Lung (tissue), 17 donors: ENCODE measurements at places on chromosomes 6 and 20.

GRCh38 chr6:169883316-169883715 lies 131.9 kb downstream of the ERMARD start:
- DNase-seq = no peak

- DNase-seq = no peak
These were observed 310.4 kb downstream of the HAO1 start for GRCh38 chr20:7629880-7630279.

- DNase-seq = no peak
These were observed 45.4 kb downstream of the RAB44 start for GRCh38 chr6:36743032-36743431.

DNA sequence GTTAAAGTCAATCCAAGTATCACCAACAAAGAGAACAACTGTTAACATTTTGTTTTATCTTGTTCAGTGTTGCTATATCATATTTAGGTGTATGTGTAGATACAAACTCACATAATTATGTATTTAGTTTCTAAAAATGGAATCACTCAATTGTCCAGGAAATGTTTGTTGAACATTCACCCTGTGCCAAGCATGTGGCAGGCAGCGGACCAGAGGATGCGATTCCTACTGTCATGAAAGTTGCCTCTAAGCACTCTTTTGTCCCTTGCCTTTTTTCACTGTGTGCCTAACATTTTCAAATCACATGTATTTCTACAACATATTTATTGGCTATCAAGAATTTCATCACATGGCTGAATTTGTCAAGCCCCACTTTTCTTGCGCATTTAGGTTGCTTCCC lies 16.9 kb upstream of the TGM2 start:
- no peak for DNase-seq

GRCh38 chr6:111503660-111504059 lies 20.6 kb upstream of the REV3L start:
- no peak for DNase-seq

GRCh38 chr20:4573564-4574355 lies 147.9 kb upstream of the PRND start:
- no peak for DNase-seq

- no peak for DNase-seq
These were observed 54.4 kb downstream of the OPRM1 start for GRCh38 chr6:154093231-154094044.

- DNase-seq = no peak
These were observed 29.7 kb downstream of the SLC12A5 start for GRCh38 chr20:46058599-46059281.

- DNase-seq = no peak
These were observed 7.3 kb upstream of the COL12A1 start for GRCh38 chr6:75213112-75213511.

DNA sequence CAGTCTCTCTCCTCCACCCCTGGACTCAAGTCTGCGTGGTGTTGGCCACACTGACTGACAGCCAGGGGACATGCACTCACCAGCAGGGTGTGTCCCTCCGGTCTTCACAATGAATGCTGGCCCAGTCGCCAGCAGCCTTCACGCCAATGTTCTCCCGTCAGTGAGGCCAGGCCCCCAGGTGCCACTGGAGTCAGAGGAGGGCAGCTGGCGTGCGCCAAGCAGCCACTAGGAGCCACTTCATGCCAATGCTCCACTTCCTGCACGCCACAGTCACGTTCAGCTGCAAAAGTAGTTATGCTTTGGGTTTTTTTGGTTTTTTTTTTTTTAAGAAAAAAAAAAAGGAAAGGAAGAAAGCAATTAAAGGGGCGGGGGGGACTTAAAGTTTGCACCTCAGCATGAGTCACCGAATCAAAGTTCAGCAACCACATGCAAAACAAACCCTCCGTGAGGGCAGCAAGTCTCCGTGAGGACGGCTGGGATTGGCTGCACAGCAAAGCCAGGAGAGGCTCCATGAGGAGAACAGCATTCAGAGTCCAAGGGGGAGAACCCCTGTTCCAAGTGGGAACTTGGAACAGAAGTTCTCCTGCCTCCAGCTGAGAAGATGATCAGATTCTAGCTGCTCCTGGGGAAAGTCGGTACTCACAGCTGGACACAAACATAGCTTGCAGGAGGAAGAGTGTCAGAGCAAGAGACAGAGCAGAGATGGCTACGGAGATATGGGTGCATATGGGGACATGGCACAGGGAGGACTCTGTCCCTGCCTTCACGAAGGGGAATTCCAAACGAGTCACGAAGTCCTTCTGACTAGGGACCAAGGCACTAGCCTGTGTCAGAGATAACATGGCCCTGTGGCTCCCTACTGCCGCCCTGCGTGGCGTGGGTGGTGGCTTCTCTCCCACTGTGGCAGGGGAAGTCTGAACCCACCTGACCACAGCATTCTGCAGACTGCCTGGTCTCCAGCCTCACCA lies at the start of gene ZC3H12D:
ZC3H12D (minus strand) TSS at position 282 of the 968 bp plus-strand sequence. CDS start 10,471 bp downstream, outside the sequence.
- peak; percentile 36 for DNase-seq

DNA sequence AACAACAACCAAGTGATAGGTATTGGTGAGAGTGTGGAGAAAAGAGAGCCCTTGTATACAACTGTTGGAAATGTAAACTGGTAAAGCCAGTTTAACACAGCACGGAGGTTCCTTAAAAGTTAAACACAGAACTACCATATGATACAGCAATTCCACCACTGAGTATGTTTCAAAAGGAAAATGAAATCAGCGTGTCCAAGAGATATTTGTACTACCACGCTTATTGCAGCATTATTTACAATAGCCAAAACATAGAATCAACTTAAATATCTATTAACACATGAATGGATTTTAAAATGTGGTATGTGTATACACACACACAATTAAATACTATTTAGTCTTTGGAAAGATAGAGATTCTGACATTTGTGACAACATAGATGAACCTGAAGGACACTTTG lies 1.1 kb downstream of the PTCHD4 start:
- DNase-seq = no peak

- DNase-seq = no peak
These were observed 60.3 kb upstream of the DEK start for GRCh38 chr6:18324706-18325042.

DNA sequence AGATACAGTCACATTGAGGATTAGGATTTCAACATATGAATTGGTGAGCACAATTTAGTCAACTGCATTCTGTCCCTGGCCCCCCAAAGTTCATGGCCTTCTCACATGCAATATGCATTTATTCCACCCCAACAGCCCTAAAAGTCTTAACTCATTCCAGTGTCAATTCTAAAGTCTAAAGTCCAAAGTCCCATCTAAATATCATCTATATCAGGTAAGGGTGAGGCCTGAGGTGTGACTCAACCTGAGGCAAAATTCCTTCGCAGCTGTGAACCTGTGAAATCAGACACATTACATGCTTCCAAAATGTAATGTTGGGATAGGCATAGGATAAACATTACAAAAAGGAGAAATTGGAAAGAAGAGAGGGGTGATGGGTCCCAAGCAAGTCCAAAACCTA lies 27.8 kb downstream of the CLIC5 start:
- no peak for DNase-seq

- peak; percentile 82 for DNase-seq
These were observed 64.3 kb upstream of the MLN start for GRCh38 chr6:33868141-33868540.

- DNase-seq = peak; percentile 73
These were observed 10.7 kb downstream of the TUBB start for GRCh38 chr6:30730601-30731435.

GRCh38 chr6:43712579-43712978 lies 25.0 kb upstream of the MRPS18A start:
- DNase-seq = no peak

DNA sequence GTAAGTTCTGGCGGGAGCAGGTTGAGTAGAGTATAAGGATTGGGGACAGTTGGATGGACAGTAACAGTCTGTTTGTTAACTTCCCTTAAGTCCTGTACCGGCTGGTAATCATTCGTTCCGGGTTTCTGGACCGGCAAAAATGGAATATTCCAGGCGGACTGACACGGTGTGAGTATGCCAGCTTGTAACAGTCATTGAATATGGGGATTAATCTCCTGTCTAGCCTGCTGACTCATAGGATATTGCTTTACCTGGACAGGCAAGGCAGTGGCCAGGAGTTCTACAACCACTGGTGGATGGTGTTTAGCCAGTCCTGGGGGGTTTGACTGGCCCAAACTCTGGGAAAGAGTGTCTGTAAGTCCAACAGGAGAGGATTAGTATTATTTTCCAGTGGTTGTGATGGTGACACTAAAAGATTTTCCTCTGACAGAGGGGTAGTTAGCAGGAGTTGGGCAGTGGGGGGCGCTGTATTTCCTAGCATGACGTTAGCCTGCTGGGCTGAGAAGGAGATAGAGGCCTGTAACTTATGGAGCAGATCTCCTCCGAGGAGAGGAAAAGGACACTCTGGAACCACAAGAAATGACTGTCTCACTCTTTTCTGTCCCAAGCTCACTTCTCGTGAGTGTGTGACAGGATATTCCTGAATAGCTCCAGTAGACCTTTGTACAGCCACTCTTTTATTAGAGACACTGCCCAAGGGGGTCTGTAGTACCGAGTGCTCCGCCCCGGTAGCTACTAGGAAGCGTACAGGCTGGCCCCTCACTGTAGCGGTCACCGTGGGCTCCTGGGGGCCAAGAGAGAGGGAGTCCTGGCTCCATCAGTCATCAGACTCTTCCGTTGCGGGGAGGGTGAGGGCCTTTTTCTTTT lies 152.2 kb downstream of the TRIM27 start:
- DNase-seq = no peak

GRCh38 chr6:105359419-105360370 lies 43.2 kb downstream of the PREP start:
- no peak for DNase-seq

- no peak for DNase-seq
These were observed 207.1 kb downstream of the MAFB start for GRCh38 chr20:40481743-40482458.

GRCh38 chr6:169864148-169865020 lies 113.0 kb downstream of the ERMARD start:
- no peak for DNase-seq

- peak; percentile 59 for DNase-seq
These were observed 34.3 kb downstream of the FNDC1 start for GRCh38 chr6:159203304-159204005.

DNA sequence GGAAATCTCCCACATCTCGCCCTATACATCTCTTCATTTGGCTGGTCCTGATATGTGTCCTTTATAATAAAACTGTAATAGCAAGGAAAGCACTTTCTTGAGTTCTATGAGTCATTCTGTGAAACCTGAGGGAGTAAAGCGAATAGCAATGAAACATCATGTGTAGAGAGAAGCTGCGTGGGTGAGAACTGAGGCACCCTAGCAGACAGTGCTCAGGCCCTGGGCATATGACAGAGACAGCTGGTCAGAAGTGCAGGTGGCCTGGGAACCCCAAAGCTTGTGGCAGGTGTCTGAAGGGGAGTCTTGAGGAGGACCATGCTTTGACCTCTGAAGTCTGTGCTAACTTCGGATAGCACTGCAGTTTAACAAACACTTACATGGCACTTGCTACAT lies 1.3 kb upstream of the BLOC1S5 start:
- DNase-seq = no peak
